NCI-H2171 treated with DMSO at 0.1 percent for 48 hours (cell line): ENCODE measurements at places on chromosomes 3 and 15.

DNA sequence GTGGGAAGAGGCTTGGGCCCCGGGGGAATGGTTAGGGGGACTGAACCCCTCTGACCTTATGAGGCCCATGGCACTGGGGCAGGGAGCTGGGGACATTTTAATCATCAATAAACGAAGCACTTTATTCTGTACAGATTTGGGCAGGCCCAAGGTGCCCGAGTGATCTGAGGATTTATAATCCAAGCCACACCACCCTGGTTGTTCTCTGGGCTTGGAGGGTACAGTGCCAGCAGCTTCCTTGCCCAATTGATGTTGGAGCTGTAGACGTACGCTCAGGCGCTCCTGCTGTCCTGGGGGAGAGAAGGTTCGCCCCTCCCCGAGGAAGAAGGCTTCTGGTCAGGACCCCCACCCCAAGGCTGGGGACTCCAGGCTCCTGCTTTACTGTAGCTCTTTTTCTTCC, 12.5 kb downstream of the ZBTB47 start:
- no peak for DNase-seq

- DNase-seq: peak; percentile 79
Observed at GRCh38 chr15:99564221-99565048, 1.3 kb upstream of the MEF2A start.

DNA sequence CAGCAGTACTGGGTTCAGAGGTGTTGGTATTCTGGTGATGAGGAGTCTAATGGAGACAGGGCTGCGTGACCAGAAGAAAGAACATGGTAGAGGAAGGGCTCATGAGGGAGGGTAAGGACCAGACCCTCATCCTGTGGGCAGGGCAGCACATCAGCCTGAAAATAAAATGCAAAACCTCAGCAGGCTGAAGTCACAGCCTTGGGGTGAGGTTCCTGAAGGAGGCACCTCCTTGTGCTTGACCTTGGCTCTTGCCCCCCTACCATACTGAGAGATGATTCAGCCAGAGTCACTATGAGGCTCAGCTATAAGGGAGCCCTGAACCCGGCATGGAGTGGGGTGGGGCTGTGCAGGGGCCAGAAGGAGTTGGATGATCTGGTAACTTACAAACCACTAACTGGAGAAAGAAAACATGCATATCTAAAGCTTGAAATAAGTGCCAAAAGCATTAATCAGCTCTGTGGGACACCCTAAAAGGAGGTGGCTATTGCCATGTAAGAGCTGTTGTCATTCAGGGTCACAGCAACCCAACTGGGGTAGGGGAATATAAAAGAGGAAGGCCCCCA, 60.2 kb downstream of the CORO2B start:
- no peak for DNase-seq

GRCh38 chr3:131299836-131300235, 81.7 kb upstream of the NUDT16 start:
- DNase-seq: no peak

DNA sequence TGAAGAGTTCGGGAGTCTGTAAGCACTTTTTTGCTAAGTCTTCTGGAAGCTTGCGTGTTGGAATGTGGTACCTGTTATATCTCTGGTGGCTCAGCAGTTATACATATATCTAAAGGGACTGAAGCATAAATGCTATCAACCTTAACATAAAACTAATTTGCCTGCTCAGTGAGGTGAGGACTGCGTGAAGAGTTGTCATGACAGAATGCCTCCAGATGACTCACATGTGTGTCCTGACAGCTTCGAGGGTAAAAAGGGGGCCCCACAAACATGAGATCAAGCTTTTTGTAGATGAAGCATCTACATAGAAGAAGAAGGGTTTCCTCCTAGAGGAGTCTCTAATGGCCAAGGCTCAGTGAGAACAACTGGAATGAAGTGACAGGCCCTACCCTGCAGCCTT, 88.8 kb upstream of the C3orf80 start:
- DNase-seq: no peak

GRCh38 chr15:62953021-62953420, 89.5 kb upstream of the TPM1 start:
- no peak for DNase-seq

DNA sequence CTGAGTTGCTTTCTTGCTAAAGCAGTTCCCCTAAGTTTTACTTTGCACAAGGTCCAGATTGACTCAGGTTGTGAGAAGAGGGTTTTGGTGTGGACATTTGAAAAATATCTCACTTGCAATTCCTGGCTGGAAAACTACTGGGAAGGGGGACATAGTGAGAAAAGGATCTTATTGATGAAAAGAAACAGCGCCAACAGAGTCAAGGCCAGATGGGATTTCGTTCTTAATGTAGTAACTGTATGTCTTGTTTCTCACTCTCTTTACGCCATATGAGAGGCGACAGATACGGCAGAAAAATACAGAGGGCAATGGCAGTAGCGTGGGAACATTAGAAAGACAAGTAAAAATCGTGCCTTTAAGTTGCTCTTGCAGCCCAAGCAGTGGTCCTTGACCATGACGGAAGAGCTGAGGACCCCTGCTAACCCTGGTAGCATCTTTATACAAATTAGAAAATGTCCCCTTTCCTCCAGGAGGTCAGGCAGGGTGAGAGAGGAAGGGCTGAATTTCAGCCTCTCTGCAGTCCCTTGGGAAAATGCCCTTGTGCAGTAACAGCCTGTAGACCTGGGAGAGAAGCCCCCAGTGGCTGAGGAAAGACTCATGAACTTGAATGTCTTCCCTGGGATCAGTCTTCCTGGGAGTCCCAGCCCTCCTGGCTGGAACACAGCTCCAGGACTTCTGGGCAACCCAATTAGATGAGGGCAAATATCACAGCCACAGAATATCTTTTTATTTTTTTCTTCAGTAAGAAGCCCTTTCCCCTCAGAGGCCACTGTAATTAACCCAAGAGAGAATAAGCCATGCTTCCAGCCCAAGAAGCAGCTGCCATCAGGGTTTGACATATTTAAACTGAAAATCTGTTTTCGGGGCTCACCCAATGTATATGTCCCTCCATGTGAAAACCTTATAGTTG, 113.4 kb downstream of the CD47 start:
- DNase-seq: peak; percentile 25

DNA sequence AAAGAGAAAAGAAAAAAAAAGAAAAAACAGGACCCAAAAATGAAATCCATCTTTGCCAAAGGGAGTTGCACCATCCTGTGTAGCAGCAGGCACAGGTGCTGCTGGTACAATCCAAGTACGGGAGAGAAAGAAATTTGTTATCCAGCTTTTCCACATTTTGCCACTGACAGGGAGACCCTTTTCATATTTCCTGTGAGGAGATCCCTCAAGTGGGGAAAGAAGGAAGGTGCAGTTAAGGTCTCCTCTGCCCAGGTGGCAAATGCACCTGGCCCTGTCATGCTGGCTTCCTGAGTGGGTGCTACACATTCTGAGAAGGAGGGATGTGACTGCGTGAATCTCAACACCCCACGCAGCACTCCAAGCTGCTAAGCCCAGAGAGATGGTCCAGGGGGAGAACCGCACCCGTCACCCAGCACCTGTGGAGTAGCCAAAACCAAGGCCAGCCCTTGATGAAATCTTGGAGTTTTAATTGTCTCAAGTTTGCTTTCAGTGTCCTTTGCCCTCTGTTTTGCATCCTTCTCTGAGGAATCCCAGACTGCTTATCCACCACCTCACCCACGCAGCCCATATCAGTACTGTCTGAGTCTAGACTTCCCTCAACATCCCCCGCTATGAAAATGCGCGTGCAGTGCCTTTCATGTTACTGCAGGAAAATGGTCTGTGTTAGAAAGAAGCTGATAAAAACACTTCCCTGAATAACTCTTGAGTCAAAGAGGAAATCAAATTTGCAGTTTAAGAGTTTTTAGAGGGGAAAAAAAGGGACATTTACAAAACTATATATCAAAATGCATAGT, 141.9 kb upstream of the THBS1 start:
- peak; percentile 43 for DNase-seq

GRCh38 chr3:111944372-111944771, 34.5 kb upstream of the ABHD10 start:
- no peak for DNase-seq

DNA sequence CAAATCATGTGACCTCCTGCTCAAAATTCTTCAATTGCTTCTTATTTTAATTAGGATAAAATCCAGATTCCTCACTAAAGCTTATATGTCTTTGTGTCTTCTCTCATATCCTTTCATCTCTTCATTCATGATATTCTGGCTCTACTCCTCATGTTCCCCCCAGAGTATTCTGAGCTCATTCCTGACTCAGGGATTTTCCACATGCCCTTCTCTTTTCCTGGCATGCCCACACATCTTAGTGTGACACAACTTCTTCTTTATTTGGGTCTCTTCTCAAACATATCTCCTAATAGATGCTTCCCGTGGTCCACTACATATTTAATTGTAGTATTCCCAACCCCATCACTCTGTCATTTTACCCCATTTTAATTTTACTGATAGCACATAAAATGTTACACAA, 15.2 kb upstream of the MBNL1 start:
- no peak for DNase-seq

GRCh38 chr3:49638445-49638844, 35.7 kb upstream of the APEH start:
- DNase-seq: no peak

- DNase-seq: no peak
Observed at GRCh38 chr3:28948685-28949084, 332.2 kb upstream of the RBMS3 start.

GRCh38 chr3:197791113-197791891, at the start of gene LRCH3:
TSS of gene LRCH3 (plus strand) at chr3:197791254. CDS start at chr3:197791279, 25 bp downstream.
- peak; percentile 75 for DNase-seq

DNA sequence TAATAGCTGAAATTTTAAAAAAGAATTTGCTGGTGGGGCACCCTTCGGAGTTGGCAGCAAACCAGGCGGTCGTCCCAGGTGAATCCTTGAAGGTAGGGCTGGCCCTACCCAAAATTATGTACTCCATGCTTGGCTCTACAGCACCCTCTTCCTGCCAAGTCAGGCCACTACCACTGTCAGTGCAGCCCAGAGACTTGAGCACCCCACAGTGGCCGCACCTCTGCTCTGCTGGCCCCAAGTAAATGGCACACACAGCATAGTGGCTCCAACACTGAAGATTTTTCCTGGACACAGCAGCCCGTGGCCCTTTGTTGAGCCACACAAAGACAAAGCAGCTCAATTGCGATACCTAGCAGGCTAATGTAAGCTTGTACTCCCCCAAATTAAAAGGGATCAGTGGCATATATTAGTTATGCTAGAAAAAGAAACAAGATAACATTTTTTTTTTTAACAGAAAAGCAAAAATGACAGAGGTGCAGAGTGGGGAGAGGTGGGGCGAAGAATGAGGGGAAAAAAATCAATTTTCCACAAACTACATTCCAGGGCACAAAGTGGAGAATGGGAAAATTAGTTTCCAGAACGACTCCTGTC, 250.5 kb downstream of the UACA start:
- DNase-seq: peak; percentile 58

GRCh38 chr3:190097025-190097424, 23.7 kb downstream of the P3H2 start:
- no peak for DNase-seq

GRCh38 chr15:100339999-100340398, 1.8 kb downstream of the ADAMTS17 start:
- DNase-seq: no peak

DNA sequence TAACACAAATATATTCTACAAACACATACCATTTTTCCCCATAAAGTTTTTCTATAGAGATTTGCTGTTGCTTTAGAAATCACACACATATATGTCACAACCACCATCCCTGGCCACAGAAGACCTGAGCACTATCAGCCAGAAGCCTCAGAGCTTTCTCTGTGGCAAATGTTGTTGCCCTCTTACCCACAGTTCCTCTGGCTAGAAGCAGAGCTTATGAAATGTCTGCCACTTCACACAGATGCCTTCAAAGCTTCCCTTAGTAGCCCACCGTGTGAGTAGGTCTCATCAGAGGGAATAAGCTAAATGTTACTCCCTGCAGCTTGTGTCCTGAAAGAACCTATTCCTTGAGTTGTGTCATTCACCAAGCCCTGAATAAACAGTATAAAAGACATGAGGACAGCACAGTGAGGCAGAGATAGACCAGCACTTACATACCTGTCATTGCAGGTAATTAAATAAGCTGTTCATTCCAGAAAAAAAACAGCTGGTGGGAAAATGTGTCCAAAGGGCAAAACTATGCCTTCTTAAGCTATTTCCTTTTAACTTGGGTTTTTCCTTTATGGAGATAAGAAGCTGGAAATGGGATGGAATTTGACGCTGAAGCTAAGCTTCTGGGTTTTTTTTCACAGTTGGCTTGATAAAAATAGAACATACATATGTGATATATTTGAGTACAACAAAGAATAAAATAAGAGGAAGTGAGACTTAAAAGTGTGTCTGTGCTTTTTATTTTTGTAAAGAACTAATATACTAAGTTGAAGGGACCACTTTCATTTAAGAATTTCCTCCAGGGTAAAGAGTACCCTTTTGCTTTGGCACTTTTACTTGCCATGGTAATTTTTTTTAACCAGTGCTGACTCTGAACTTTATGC, 391.4 kb downstream of the KCNH8 start:
- no peak for DNase-seq

GRCh38 chr15:86229936-86230335, 150.3 kb downstream of the AGBL1 start:
- DNase-seq: no peak

DNA sequence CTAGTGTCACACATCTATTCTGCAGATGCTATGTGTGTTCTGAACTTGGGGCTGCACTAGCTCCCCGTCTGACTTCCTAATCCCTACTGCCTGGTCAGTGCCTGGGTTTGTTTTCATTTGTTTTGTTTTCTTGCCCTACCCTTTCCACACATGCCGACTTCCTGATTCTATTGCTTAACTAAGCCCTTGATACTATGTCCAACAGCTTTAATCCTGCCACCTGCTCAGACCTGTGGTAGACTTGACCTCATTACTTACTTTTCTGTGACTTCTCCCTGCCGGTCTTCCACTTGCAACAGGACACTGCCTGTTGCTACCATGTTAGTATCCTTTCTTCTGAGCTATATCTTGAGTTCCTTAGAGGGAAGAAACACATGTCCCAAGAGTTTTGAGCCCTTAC, 39.3 kb upstream of the CEMIP start:
- no peak for DNase-seq

GRCh38 chr15:74783808-74784175, 1.9 kb downstream of the CSK start:
- no peak for DNase-seq

DNA sequence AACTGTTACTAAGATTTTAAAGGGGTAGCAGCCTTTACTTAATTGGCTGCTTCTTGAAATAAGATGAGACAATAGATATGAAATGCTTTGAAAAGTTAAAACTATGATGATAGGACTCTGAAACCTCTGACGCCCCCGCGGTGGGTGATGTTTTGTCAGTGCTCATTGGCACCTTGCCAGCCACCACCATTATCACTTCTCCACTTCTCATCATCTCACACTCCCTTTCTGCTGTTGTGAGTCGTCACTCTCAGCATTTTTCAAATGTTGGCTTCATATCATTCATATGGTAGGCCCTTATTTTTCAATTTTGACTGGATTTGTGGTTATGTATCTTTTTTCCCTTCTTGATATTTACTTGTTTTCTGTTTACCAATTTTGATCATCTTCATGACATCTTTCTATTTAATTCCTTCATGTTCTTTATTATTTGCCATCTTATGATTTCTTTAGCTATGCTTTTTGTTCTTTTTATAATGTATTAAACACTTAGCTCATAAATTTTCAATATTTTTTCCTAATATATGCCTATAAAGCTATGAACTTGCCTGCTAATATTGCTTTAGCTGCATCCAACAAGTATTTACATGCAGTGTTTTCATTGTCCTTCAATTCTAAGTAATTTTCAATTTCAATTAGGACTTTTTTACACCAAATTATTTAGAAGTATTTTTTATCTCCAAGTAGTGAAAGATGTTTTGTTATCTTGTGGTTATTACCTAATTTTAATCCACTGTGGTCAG, 30.3 kb upstream of the SKOR1 start:
- no peak for DNase-seq
